ENCODE measurements at places on chromosomes 1 and 21. TPM values are rescaled to one million over a fixed set of nuclear protein-coding genes. Genes with fewer than 3 reads are reported as not detected.

The DMBX1 gene
- not detected for total RNA-seq

The HCRTR1 gene
- total RNA-seq, result not detected

The KRTAP6-3 gene
- not detected for total RNA-seq

The ARPC5 gene
- total RNA-seq, result 257 TPM

The IFNLR1 gene
- not detected for total RNA-seq

The NVL gene
- 42.7 TPM for total RNA-seq

The CELSR2 gene
- total RNA-seq, result 3.4 TPM

The MCOLN3 gene
- 3.8 TPM for total RNA-seq

The COL8A2 gene
- 12.5 TPM for total RNA-seq

The UTP11 gene
- total RNA-seq, result 41.1 TPM

The NTNG1 gene
- 19.0 TPM for total RNA-seq

The PLPPR5 gene
- 0.89 TPM for total RNA-seq

The KRTAP10-12 gene
- not detected for total RNA-seq

The ITLN1 gene
- not detected for total RNA-seq

The TRIM45 gene
- total RNA-seq, result 6.3 TPM

The B3GALT6 gene
- total RNA-seq, result 35.1 TPM

The S100A2 gene
- total RNA-seq, result 2.4 TPM

The OR2M2 gene
- total RNA-seq, result not detected

The MPC2 gene
- 35.0 TPM for total RNA-seq

The LCE1D gene
- not detected for total RNA-seq

The VHLL gene
- not detected for total RNA-seq

The CLDN17 gene
- not detected for total RNA-seq

The KIAA1614 gene
- total RNA-seq, result 6.5 TPM

The GJA8 gene
- not detected for total RNA-seq

The ORC1 gene
- total RNA-seq, result 3.4 TPM

The PROX1 gene
- total RNA-seq, result under 0.01 TPM

The C1orf56 gene
- 1.4 TPM for total RNA-seq

The S100A10 gene
- 60.1 TPM for total RNA-seq

The CHAF1B gene
- total RNA-seq, result 2.5 TPM

The CRYBG2 gene
- not detected for total RNA-seq

The EIF3I gene
- 441 TPM for total RNA-seq

The OR14C36 gene
- total RNA-seq, result not detected

The LYPD8 gene
- not detected for total RNA-seq

All from uterine smooth muscle cell (primary cell).